ENCODE measurements at places on chromosomes 11 and 22.

- DNase-seq: no peak
Observed at GRCh38 chr11:113332638-113333329, 18.4 kb downstream of the TTC12 start.

DNA sequence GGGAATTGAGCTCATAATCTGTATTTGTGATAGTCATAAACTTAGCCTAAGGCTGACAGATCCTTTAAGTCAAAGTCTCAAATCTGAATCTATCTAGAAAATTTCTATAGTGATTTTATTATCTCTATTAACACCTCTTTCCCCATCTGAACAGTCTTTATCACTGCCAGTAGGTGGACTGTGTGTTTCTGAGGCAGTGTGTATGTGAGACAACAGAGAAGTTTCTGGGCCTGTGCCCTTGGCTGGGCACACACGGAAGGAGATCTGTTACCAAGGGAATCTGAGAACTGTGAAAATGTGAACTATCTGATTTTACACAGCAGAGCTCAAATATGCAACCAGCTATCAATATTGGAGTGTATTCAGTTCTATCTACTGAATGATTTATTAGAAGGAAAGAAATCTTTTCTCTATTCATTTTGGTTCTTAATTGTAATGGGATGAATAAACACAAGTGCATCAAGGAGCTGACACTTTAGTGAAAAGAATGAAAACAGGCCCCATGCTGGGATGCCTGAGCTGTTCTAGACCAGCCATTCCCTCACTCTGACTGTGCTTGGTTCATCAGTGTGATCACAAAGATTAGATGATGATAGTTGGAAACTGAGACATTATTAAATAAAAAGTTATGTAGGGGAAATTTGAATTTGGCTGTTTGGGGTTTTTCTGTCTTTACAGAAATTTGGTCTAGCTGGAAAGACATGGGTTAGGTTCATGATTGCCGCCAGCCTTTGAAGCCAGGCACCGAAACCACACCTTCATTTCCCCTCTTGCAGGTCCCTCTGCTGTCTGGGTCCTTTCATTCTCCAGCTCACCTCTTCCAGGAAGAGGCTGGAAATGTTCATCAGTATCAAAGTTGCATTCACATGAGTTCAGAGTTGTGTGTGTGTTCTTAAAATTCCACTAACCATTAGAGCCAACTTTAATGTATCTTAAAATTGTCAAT is 68.1 kb downstream of the LIF start:
- peak; percentile 18 for DNase-seq

- DNase-seq: no peak
Observed at GRCh38 chr22:31340765-31341247, 5.3 kb downstream of the PATZ1 start.

DNA sequence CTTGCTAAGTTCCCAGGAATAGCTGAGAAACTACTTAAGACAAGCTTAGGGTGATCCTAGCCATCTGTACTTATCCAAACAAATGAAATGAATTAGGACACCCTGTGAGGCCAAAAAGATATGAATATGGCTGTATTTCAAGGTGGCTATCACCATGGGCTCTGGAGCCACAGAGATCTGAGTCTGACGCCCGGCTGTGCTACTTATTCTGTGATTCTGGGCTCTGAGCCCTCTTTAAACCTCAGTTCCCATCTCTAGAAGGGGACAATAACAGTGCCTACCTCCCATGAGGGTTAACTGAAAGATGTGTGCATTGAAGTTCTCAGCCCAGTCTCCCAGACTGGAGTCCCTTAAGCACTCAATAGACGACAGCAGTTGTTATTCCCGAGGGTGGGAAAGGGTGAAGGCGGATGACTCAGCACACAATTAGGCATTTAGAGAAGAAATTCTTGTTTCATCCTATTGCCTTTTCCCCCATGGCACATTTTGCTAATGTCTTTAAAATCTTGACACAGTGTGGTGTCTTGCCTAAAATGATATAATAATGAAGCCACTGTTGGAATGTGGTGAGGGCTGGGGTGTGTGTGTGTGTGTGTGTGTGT is 132.5 kb downstream of the ADAMTS15 start:
- DNase-seq: peak; percentile 80

DNA sequence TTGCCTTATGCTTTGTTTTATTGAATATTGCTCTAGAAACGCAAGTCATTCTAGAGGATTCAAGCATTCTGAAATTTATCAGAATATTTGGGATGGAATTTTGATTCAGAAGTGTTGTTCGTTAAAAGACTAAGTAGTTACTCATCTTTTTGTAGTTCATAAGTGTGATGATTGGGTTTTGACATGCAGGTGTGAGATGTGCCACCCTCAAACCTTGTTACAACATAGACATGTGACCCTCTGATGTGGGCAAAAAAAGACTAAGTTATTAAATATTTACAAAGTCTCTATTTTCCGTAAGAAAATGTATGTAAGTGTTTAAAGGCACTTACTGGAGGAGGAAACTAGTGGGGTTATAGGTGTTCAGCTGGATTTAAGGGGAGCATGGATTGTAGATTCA is 8.9 kb downstream of the YWHAH start:
- DNase-seq: no peak

DNA sequence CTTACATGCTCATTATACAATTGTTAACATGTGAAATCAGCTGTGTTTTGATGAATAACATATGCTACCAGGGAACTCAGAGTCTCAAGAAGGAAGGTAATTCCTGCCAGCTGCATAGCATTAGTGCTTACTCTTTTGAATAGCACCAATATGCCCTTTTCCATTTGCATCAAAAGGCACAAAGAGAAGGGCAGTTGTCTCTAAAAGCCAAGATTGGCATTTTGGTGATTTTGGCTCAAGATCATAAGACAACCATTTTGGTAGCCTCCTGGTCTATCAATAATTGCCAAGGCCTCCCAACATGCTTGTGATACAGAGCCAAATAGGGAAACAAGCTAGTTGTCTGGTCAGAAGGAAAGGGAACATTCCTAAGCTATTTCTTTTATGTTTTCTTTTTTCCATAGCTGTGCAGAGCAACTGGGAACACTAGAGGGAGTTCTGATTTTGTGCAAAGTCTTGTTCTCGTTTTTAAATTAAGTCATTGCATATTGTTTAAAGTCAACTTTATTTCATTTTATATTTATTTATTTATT is 416.7 kb upstream of the CHORDC1 start:
- peak; percentile 20 for DNase-seq

DNA sequence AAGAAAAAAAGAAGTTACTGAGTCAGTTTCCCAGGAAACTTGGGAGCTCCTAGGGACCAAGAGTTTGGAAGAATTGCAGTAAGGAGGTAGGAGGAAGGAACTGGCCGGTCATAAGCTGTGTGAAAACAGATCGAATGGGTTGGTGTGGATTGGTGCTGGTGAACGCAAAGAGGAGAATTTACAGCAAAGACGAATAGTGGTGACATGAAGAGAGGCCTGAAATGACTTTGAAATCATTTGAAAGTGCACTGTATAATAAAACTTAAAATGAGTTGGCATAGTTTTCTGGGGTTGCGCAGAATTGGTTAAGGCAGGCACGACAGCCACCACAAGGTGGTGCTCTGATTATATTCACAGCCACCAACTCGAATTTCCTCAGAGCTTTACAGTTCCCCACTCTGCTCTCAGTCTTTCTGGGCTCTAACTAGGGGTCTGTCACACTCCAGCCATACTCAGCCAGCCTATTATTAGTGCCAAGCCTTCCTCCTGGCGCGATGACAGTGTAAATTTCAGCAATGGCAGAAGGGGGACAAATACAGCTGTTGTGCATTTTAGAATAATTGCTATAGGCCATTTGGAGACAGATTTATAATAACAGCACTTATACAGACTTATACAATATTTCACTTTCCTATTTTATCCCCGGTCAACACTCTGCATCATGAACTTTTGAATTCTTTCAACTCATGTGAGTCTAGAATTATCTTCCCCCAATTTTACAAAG is 8.3 kb upstream of the HTR3B start:
- peak; percentile 35 for DNase-seq

DNA sequence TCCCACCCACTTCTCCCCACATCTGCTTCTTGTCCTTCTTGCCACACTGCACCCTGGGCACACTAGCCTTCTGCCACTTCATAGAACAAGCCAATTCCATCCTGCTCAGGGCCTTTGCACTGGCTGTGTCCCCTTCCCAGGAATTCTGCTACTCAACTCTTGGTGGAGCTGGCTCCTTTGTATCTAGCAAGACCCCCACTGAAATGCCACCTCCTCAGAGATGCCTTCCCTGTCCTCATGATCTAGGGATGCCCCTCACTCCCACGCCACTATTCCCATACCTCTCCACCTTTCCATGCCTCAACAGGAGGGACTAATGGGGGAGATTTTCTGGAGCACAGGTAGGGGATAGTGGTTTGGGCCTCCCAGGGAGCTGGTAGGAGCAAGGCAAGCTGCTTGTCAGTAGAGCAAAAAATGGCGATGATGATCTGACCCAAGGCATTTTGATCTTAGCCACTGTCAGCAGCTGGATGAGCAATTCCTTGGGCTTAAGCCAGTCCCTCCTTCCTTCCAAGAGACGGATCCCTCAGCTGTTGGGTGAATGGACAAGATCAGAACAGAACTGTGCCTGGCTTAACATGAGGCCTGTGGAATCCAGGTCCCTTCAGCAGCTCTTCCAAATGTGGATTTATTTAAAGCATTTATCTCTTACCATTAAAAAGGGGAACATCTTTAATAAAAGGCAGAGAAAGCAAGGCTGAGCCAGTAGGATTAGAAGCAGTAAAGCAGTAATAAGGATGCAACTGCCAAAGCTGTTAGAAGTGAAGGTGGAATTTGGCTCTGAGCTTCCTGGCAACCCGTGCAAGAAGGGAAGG is 4.0 kb upstream of the PRDM11 start:
- DNase-seq: no peak

DNA sequence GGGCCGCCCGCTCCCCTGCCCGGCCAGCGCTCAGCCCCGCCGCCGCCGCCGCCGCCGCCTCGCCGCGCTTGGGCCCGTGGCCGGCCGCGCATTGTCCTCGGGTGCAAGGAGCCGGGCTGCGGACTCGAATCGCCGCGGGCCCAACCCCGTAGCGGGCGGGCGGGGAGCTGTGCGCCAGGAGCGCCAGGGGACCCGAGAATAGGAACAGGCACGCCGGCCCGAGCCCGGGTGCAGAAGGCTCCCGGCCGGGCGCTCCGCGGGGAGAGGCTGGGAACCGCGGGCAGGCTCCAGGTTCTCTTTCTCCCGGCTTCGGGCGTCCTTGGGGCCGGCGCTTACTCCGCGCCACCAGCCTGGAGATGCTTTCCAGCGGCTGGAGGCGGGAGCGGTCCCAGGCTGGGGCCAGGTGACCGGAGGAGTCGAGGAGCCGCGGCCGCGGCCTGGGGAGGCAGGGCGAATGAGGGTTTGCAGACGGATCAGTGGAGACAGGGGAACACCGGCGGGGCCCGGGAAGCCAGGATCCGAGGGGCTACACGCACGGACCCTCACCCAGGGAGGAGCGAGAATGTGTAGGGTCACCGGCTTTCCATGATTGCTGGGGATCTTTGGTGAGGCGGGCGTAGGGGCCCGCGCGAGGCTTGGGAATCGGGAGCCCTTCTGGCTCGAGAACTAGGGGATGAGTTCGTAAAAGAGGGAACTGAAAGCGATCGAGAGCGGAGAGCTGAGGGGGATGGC is 726 bp downstream of the PKNOX2 start:
- DNase-seq: peak; percentile 51

- peak; percentile 86 for DNase-seq
Observed at GRCh38 chr11:72227316-72228228, 3.0 kb downstream of the INPPL1 start.

DNA sequence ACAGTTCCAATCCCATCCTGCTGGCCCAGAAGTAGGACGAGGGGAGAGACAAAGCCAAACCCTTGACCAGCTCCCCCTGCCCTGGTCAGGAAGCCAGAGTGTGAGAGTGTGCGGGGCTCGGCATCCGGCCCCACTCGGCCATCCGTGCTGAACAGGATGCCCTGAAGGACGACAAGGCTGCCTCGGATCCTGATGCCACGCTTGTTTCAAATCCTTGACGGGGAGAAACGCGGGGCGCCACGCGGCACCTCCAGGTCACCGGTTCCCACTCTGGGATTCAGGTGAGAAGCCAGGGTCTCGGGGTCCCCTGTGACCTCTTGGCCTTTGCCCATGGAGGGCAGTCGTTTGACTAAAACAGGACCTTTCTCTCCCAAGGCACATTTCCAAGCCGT is 167.8 kb downstream of the BRD1 start:
- no peak for DNase-seq
